ENCODE measurements at places on chromosomes 16 and 17. TPM values are rescaled to one million over a fixed set of nuclear protein-coding genes. Genes with fewer than 3 reads are reported as not detected.

ZNF423 gene
- 1.8 TPM for total RNA-seq

TMEM88 gene
- 24.8 TPM for total RNA-seq

KRT20 gene
- not detected for total RNA-seq

GRCh38 chr16:81004646-81005353 lies 1.9 kb downstream of the CMC2 start:
- no peak for DNase-seq

CCL4 gene
- total RNA-seq, result not detected

KCNAB3 gene
- total RNA-seq, result 2.1 TPM

DNA sequence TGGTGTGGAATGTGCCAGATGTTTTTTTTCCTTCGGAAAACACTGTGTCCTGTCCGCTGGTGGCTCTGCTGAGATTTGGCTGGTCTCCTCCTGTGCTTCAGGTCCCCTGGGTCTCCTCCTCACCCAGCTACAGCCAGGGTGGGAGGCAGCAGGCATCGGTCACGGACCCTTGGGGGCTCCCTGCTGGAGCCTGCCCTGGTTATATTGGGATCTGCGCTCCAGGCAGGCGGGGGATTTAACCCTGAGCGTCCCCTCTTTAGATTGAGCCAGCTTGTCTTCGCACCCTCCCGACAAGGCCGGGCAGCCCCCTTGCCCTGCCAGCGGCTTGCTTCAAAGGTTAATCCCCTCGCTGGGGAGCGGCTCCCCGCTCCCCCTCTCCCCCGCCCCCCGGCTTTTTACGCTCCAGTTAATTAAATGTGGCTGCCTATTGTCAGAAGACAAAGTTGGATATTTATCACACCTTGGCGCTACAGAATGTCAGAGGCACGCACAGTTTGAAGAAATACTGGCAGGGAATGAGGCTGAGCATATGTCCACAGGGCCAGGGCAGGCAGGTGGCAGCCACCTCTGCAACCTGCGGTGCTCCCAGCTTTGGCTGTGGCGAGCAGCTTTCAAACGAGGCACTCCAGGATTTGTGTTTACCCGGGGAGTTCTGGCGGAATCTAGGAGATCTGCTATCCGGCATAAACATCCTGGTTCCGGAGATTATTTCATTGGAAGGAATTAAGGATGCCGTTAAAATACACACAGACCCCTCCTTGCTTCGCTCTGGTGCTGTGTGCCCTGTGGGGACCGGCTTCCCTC lies 38.2 kb upstream of the GSE1 start:
- DNase-seq, result no peak

- DNase-seq, result no peak
These were observed 20.2 kb downstream of the SYCE1L start for GRCh38 chr16:77219437-77219836.

CCL5 gene
- total RNA-seq, result 1.6 TPM

- DNase-seq, result no peak
These were observed 5.2 kb downstream of the USP7 start for GRCh38 chr16:8958344-8959167.

DNA sequence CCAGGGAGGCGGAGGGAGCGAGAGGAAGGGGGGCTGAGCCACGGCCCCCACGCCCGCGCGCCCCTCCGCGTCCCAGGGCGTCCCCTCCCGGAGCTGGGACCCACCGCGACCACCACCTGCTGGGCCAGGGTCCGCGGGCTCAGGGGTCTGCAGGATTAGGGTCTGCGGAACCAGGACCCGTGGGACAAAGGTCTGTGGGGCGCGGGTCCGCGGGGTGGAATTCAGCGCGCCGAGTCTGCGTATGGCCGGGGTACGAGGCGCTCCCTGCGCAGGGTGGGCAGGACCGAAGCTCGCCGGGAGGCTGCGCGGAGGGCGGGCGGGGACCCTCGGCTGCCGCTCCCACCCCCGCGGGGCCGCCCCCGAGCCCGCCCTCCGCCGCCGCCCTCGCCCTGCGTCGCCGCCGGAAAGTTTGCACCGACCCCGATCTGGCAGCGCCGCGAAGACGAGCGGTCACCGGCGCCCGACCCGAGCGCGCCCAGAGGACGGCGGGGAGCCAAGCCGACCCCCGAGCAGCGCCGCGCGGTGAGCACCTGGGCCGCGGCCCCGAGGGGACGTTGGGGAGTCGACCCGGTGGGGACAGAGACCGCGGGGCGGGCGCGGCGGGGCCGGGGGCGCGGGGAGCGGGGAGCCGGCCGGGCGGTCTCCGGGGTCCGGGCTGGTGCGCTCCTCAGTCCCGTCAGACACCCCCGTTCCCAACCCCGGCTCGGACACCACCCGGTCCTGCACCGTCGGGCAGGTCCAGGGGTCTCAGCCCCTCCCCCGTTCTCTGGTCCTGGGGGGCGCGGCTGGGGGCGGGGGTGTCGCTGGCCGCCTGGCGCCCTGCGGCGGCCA lies at the start of gene GCGR:
Gene GCGR, plus strand, starts transcription at position 423 of the 831 bp plus-strand sequence. CDS start 4,869 bp downstream, outside the sequence.
- no peak for DNase-seq
